ENCODE measurements at places on chromosomes 2 and 18.

DNA sequence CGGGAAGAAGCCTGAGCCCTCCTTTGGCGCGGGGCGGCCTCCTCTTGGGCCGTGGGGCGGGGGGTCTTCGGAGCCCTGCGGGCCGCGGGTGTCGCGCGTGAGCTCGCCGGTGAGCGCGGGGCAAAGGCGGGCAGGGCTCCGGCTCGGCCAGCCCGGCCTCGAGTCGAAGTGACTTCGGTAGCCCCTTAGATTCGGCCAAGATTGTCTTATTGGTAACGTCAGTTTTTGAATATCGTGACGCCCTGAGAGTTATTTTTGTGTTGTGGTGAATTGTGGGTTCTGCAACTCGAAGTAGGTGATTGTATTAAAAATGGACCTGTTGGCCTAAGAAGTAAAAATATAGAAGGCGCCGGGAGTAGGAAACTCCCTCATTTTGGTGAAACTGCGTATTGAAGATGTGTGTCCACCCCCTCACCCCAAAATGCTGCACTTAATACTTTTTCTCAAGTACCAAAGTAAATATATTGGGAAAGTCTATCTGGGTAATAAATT lies 669 bp downstream of the MARCHF7 start:
- no peak for DNase-seq

DNA sequence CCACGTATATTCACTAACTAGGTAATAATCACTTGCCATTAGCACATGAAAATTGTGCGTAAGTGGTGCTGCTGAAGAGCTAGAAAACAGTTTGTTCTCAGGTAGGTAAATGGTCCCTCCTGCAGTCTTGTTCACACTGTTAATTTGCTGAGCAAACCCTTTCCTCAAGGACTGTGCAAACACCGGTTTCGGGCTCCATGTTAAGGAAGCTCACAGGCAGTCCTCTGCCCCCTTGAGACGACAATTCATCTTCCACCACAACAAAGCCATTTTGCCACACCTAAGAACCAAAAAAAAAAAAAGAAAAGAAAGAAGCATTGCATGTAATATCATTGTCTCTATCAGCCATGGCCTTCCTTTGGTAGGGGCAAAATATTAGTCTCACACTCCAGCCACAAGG lies 193.9 kb downstream of the BCL11A start:
- no peak for DNase-seq

DNA sequence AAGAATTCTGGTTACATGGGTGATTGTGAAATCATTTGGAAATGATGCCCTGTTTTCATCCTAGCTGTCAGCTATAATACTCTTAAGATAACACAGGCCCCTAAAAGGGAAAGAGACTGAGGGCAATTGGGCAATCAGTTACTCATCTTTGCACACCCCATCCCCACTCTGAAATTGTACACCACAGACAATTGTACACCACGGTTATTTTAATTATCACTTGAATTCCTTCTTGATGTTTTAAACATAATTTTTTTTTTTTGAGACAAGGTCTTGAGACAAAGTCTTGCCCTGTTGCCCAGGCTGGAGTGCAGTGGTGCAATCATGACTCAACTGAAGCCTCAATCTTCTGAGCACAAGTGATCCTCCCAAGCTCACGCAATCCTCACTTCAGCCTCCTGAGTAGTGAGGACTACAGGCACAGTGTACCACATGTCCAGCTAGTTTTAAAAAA lies 862.4 kb upstream of the ACVR2A start:
- DNase-seq = no peak

DNA sequence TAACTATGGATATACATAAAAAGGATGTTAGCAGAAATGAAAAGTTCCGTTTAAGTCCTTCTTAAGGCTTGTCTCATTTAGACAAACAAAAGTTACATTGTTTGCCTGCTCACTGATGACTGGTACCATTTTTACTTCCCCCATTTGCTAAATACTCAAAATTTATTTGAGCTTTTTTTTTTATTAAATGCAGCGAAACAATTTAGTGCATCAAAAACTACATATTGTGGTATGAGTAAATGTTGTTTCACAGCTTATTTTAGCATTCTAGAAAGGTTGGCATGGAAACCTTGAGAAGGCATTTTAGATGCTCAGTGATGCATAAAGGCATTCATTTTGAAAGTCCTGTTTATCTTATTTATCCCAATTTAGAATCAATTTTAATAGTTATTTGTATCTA lies 100.0 kb downstream of the MAP2 start:
- no peak for DNase-seq

DNA sequence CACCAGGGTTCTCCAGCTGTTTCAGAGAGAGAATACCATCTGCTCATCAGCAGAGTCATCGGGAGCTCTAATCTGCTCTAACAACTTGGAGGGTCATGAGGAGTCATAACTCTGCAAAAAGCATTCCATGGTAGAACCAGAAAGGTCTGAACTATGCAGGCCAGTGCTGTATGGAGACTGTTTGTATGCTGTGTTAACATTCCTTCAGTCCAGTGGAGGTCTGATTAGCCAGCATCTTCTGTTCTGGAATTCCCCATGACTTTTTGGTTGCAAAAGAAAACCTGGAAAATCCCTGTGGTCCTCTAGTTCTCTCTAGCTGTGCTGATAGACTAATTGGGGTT lies 9.4 kb upstream of the ITGB6 start:
- DNase-seq = no peak

GRCh38 chr2:67733517-67733916 lies 329.3 kb downstream of the C1D start:
- DNase-seq = no peak

DNA sequence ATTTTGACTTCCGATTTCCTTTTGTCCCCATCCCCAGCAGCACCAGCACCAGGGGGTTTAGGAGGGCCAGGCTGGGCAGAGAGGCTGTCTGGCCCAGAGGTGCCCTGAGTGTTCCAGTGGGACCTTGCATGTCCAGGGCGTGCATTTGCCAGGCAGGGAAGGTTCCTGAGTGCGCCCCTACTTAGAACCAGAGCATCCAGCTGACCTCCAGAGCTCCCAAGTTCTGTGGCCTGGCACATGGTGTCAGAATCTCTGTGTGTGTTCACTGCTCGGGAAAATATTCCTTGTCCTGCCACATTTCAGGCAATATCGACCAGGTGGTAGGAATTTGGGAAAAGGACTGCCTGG lies 5.5 kb downstream of the SIX3 start:
- DNase-seq = no peak
